CD4-positive, alpha-beta T cell treated with Interferon alpha-2 for 1 hour (primary cell): ENCODE measurements at places on chromosomes 7 and 10.
A peak's percentile ranks its signal among the peaks of the same experiment; 100 is the strongest.

DNA sequence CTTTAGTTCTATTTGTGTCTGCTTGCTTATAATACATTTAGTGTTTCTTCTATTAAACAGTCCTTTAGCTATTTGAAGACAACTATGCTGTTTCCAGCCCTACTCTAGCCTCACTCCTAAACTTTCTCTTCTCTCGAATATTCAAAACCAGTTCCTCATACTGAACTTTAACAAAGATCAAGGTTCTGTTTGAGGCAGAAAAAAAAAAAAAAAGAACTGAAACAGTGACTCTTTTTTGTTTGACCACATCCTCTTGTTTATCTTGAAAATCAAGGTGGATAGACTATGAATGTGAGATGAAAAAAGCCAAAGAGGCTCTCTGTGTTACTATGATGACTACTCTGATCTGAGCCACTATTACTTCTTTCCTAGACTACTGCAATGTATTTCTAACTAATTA, 154.3 kb downstream of the ZNF365 start:
- no peak for DNase-seq

DNA sequence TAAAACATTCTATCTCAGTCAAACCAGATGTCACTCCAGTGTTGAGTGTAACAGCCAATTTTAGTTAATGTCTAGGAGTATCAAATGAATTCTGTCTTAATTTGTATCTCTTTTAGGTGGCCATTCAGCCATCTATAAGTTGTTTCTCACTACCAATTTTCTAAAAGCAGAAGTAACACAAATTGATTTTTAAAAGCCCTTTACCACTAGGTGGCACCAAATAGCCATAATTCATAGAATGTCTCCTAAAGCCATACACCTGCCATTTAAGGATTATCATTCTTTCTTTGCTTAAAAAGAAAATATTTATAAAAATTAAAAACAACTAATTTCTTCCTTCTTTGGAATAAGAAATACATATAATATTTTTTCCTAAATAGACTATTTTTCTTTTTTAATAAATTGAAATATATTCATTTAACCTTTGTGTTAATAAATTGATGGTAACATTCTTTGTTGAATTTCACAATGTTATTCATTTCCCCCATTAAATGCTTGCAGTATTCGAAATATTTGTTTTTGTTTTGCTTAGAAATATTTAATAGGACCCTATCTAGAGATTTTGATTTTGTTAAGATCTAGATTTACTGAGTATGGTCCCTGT, 107.8 kb upstream of the PPP1R3A start:
- peak; percentile 72 for DNase-seq

DNA sequence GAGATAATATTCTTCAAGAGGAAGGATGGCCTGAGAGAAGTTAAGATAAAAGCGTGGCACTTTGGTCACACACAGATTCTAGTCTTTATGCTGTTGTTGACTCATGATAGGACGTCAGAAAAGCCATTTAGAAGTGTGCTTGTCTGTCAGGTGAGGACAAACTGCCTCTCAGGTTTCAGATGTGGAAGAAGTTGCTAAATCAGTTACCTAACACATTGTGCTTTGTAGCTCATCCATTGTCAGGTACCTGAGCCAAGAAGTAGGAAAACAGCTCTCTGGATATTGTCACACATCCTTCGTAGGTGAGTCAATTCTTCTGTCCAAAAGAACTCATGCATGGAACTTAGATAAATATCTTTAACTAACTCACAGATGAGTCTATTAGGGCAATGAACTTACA, 49.5 kb upstream of the PHYHIPL start:
- DNase-seq: no peak

DNA sequence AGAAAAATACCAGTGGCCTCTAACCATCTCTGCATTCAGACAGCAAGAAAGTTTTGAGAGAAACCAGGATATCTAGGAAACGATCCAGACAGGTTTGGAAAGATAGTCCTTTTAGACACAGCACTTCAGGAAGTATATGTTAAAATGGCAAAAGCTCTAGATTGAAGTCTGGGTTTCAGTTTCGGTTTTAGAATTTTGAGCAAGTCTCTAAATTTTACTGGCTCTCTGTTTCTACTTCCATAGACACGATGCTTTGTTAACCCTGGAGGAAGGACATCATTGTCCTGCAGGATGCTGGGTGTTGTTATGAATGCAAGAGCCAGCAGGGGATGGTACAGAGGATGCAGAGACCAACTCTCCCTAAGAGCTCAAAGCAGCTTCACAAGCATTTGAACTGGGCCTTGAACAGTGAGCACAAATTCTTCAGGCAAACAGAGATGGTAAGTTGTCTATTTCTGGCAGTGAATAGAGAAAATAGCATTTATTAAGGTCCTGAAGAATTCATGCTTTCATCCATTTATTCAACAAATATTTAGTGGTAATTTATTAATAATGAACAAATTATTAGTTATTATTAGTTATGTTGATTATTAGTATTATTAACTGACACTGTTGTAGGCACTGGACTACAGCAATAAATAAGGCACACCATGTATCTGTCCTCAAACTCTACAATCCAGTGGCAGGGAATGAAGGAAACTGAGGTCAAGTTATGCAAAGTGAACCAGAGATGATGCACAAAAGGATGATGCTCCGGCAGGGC, 152.7 kb upstream of the NRP1 start:
- DNase-seq: no peak

DNA sequence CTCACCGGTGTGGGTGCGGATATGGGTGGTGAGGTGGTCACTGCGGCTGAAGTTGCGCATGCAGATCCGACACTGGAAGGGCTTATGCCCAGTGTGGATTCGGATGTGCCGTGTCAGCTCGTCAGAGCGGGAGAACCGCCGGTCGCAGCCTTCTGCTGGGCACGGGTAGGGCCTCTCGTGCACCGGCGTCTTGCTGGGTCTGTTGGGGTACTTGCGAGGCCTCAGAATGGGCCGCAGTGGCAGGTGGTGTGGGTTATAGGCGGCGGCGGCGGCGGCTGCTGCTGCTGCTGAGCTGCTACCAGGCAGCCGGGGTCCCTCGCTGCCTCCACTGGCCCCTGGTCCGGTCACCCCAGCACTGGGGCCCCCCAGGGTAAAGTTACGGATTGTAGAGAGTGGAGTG, 2.7 kb downstream of the EGR2 start:
- no peak for DNase-seq

DNA sequence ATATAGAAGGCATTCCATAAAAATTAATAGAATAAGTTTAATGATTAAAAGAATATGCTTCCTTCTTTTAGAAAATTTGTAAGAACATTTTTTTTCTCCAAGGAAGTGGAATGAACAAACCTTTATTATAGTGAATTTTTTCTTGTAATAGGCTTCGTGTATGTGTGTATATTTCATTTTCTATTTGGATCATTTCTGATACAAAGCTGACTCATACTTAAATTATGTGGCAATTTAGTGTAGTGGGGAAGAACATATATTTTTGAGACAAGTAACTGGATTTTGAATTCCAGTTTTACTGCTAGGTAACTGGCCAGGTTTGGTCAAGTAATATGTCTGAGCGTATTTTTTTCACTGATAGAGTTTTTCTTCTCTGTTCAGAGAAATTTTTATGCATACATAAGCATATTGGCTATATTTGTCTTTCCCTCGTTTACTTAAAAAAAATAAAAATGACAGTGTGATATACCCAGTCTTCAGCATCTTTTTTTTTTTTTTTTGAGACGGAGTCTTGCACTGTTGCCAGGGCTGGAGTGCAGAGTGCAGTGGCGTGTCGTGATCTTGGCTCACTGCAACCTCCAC, 50.8 kb downstream of the CDK13 start:
- DNase-seq: no peak

DNA sequence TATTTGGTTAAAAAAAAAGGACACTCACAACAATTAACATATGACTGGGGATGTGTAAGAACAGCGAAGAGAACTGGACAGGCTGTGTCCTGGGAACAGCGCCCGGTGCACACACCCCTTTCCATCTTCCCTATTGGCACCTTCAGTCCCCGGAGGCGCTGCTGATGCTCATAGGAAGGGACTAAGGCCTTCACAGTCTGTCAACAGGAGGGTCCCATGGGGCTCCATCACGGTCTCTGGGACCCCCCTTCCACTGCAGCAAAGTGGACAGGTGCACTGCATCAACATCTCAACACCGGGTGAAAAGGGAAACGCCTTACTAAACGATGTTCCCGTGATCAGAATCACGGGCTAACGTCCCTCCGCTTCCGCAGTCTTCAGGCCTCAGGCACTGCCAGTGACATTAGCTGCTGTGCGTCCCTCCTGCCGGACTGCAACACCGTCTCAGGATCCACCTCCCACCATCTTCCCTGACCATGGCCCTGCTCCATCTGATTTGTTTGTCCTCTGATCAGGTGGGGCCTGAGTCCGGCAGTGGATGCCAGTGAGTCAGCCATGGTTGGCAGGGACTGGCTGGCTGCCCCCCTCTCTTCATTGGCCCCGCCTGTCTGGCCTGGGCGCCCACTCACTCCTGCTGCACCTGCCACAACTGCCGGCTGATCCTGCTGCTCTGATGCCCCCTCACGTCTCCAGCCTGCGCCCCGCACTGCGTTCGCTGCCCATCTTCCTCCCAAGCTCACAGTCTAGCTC, 614.7 kb downstream of the DNAJB6 start:
- DNase-seq: no peak

DNA sequence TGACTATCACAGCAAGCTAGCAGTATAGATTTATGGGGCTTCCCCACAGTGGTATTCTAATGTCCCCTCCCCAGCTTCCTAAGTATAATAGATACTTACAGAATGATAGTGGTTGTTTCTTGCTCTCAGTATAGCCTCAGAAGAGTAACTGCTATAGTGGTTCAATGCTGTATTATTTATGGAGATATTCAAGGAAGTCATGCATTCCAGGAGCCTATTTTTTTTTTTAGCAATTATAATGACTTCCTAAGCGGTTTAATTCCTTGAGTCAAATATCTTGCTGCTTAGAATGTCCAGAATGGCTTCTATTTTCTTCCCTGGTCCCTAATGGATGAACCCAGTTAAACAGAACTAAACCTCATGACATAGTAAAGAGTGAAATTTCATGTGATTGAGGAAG, 451.5 kb upstream of the SEMA3D start:
- no peak for DNase-seq

GRCh38 chr10:78996792-78997129, 72.0 kb upstream of the ZMIZ1 start:
- DNase-seq: no peak

DNA sequence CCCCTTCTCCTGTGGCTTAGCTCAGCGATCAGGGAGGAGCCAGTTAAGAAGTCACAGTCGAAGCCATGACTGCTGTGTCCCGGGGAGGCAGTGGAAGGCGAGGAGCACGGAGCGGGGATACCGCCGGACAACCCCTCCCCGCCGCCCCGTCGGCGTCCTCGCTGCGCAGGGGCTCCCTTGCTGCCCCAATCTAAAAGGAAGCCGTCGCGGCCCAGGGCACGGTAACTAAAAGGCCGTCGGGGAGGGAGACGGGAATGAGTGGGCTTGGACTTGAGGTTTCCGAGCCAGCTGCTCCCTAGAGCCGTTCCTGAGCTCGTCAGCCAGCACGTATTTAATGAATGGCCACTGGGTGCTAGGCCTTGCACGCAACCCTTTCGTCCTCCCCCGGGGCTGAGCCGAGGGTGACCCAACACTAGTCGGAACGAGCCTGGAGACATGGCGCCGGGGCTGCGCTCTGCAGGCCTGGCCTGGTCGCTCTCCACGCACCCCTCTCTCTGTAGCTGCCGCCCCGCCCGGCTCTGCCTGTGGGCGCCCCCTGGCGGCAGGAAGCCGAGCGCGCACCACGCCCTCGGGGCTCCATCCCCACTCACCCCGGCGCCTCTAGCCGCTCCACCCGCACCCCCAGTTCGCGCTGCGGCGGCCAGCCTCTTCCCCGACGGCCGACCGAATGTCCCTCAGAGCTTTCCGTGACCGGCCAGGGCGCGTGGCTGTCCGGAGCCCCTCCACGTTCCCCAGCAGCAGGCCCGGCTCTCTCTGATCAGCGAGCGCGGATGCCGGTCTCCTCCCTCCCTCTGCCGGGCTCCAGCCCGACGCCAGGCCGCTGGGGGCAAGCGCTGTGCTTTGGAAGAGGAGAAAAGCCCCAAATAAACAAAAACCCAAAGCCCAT, 29.3 kb upstream of the KCNK18 start:
- peak; percentile 53 for DNase-seq

DNA sequence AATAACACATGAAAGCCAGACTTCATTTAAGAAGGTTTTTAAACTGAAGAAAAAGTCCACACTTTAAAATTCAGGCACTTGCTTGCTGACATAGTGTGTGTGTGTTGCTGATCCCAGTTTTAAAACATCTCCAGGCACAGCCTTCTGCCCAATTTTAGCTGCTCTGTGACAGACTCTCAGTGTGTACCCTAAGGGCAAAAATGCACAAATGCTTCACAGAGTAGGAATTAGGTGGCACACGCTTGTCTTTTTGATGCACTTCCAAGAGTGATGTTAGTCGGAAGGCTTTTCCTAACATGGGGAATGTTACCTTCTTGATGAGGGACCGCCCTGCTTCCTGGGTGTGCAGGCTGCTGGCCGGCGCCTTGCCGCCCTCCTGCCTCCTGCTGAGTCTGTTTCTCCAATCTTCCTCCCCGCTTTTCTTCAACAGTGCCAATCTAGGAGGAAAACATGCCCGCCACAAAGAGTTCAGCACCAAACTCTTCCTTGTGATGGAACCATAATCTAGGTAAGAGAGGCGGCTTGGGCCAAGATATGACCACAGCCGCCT, 122.3 kb downstream of the SVIL start:
- no peak for DNase-seq

DNA sequence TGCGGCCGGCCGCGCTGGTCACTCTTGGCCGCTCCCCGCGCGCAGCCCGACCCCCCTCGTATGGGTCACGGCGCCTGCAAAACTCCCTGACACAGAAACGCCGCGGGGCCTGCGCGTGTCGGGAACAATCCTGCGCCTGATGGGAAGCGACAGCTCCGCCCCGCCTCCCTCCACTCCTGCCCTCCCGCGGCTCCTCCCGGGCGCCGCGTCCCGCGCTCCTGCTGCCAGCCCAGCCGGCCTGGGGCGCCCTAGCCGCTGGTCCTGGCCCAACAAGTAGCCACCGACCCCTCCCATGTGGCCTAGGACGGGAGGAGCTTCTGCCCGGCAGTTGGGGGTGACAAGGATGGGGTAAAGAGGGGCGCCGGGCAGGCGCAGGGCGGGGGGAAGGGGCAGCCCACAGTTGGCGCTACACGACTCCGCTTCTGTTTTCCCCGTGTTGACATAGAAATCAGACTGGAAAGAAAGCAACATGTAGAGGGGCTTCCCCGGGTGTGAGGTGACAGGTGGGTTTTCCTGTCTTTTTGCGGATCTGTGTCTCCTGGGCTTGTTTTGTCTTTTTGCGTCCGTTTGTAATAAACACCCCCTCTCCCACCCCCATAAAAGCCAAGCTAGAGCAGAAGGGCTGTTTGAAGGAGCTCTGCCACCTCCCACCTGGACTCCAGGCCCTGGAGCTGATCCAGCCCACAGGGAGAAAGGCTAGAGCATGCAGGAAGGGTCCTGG, 35.1 kb upstream of the PAX2 start:
- DNase-seq: no peak

GRCh38 chr10:71132321-71132810, 80.0 kb upstream of the UNC5B start:
- no peak for DNase-seq
